ENCODE measurements at places on chromosomes 1 and 21.

DNA sequence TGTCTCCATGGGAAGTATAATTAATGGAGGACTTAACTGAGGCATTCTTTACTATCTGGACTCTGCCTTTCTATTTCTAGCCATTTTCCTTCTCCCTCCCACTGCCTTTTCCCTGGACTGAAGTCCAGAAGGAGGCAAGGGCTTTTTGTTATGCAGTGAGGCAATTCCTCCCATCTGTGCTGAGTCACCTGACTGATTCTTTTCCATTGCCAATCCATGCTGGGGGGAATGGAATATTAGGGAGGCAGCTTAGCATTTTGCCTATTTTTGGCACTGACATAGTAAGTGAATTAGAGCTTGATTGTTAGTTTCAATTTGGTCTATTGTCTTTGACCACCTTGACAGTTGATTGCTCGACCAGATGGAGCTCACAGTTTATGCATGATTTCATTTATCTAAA, 1000.6 kb upstream of the PRMT6 start:
- no peak for DNase-seq

- no peak for DNase-seq
These were observed 273.3 kb downstream of the TNR start for GRCh38 chr1:175470078-175470477.

GRCh38 chr1:169741666-169742394, 8.0 kb upstream of the SELE start:
- no peak for DNase-seq

GRCh38 chr21:31752352-31752751, 20.4 kb upstream of the SCAF4 start:
- no peak for DNase-seq

- no peak for DNase-seq
These were observed 272.2 kb downstream of the LMO4 start for GRCh38 chr1:87600854-87601253.

DNA sequence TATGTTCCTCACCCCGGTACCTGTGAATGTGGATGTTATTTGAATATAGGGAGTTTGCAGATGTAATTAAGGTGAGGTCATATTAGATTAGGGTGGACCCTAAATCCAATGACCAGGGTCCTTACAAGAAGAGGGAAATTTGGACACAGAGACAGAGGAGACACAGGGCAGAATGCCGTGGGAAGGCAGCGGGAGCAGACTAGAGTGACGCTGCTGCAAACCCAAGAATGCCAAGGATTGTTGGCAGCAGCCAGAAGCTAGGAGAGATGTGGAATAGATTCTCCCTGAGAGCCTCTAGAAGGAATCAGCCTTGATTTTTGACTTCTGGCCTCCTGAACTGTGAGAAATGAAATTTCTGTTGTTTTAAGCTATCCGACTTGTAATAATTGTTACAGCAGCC, 53.6 kb downstream of the SPATA46 start:
- no peak for DNase-seq

GRCh38 chr21:26041431-26042180, 129.0 kb downstream of the APP start:
- DNase-seq, result no peak

DNA sequence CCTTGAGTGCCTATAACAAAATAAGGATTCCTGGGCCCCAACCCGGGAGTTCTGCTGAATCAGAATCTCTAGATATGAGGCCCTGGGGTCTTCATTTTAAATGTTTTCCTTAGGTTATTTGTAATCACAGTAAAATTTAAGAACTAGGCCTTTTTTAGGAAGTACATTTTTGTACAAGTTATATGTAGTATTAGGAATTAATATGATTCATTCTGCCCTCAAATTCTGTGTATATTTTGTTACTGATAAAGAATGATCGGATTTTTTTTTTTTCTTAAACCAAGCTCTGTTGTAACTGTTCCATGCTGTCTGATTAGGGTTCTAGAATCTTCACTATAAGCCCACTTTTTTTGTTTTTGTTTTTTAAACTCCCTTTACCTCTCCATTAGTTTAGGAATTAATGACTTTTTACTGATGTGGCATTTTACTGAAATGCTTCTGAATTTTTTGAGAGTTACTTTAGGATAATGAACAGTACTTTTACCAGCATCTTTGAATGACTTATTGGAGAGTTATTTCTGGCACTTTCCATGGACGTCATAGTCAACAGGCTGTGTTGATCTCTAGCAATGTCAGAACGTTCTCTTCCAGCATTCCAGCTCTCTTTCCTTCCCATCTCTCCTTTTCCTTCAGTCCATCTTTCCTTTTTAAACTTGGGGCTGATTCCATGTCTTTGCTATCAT, 48.3 kb downstream of the CLIC4 start:
- DNase-seq, result no peak

DNA sequence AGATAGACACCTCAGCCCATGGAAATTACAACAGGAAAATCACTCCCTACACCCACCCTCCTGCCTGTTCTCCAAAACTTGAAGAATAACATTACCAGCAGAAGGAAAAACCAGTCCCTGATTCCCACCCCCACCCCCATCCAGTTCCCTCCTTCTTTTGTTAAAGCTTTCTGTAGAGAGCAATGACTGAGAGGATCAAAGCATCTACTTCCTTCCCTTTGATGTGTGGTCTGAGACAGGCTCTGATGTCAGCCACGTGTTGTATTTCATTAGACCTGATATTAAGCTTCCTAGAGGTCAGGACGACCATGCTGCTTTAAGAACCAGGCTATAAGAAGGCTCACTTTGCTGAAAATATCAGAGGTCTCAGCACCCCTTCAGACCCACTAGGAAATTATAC, 73.9 kb upstream of the HAO2 start:
- DNase-seq, result no peak

GRCh38 chr1:85582687-85583591, 2.4 kb downstream of the CCN1 start:
- DNase-seq, result no peak

GRCh38 chr1:84069236-84069845, 70.4 kb upstream of the TTLL7 start:
- no peak for DNase-seq

GRCh38 chr1:118118469-118118868, 66.6 kb downstream of the SPAG17 start:
- DNase-seq, result no peak

GRCh38 chr1:240237305-240237721, 145.6 kb downstream of the FMN2 start:
- no peak for DNase-seq

Measured in stimulated activated CD8-positive, alpha-beta memory T cell treated with anti-CD3 and anti-CD28 coated beads, Interleukin-4, amount 100 ng/mL, for 24 hours (primary cell).